AG09309 (cell line): ENCODE measurements at places on chromosomes 12 and 14.

- DNase-seq, result no peak
Observed at GRCh38 chr14:69355154-69355597, 42.9 kb downstream of the ERH start.

- no peak for DNase-seq
Observed at GRCh38 chr12:95538006-95538405, 13.3 kb downstream of the USP44 start.

- no peak for DNase-seq
Observed at GRCh38 chr12:53862831-53863230, 75.8 kb upstream of the HOXC13 start.

DNA sequence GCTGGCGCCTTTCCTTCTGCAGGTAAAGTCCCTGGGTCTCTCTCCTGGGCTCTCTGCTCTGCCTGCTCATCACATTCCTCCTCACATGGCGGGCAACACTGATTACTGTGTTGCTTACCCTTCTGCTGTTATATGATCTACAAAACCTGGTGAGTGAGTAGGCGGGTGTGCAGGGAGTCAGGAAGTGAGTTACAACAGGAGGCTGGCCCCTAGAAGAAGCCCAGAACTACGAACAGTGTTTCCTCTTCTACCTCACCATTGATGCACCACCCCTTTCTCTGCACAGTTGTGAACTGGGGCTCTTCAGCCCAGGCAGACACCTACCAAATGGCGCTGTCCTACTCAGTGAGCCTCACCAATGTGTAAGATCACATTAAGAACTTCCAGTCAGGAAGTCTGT is 4.9 kb upstream of the KLHL33 start:
- no peak for DNase-seq

DNA sequence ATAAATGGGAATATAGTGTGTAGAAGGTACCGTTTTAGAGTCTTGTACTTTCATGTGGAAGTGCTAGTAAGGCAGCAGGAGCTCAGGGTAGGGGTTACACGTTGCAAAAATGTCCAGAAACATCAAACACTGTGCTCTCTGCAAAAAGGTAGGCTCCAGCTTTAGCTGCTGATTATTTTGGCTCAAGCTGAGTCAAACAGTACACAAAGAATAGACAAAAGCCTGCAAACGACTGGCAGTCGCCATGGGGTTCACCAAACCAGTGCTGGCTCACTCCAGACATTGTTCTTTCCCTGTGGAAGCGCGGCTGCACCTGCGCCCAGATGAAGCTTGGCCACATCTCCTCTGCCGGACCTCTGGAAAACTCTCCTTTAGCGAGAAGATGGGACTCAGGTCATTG is 45.3 kb upstream of the NAA30 start:
- DNase-seq, result no peak

- DNase-seq, result peak; percentile 39
Observed at GRCh38 chr12:57340104-57340503, 89.1 kb upstream of the STAC3 start.

DNA sequence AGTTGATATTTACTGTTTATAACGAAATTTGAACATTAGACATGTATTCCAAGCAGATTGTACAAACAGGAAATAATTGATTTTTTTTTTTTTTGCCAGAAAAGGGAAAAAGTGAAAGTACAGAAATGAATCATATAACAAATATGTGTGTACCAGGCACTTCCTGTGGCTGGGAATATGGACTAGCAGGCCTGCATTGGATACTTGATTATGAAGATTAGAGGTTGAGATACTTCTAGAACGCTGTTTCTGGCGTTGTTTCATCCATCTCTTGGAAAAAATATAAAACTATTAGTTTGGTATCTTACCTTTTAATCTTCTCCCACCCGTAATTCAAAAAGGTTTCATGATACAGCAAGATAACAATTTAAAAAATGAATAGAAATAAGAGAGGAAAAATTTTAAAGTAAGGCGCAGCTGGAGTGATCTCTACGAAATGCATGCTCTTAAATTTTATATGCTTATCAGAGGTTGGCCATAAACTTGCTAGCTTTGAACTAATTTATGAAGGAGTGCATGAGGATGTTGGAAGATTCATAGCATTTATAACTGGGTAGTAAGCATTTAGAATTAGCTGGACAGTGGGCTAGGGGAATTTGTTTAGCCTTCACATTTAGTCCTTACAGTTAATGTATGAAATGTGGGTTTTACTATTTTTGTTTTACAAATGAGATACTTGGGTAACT is 90.8 kb downstream of the AEBP2 start:
- no peak for DNase-seq

GRCh38 chr14:90060312-90060964 is 1.4 kb upstream of the KCNK13 start:
- DNase-seq, result no peak

DNA sequence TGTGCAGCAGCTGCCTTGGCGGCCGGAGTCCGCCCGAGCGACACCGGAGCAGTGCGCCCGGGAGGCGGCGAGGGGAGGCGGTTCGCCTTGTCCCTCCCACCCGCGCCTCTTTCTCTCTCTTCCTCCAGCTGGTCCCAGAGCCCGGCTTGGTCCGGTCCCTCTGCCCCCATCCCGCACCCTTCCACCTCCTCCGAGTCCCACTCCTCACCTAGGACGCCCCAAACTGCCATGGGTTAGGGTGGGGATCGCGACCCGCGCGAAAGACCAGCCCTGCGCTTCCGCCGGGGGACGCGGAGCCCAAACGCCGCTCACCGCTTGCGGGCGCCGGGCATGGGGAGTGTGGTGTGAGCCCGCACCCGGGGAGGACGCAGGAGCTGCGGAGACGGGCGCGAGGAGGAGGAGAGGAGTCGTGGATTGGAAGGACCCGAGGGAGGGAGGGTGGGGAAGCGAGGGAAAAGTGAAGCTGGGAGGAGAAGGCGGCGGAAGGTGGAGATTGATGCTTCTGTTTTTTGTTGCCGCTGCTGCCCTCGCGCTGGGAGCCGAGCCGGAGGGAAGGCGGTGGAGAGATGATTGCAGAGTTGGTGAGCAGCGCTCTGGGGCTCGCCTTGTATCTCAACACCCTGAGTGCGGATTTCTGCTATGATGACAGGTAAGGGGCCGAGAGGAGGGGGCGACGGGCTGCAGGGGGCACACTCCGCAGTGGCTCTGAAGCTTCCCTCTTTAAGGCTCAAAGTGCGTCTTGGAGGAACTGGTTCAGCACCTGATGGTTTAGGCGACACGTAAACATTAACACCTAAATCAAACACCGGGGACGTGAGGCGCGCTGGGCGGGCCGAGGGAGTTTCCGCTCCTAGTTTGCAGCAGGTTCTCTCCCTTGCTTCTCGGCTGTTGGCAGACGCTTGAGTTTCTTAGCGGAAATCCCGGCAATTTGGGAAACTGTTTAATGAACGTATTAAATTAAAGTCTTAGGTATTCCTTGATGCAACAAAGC is 610 bp downstream of the TMTC2 start:
- DNase-seq, result no peak

DNA sequence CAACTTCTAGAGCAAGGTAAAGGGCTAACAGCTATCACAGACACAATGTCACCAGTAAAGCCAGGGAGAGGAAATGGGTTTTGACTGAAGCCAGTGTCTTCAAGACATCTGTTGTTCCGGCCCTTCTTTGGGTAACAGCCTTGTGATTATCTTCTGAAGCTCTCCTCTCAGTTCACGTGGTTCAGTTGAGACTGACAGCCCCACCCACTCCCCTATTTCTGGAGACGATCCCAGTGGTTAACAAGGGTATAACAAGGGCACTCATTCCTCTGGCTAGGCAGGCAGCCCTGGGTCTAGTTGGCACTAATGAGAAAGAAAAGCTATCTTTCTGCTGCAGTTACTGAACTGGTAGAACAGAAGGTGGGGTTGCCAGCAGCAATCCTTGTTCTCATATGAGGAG is 6.9 kb downstream of the GNPTAB start:
- DNase-seq, result no peak

DNA sequence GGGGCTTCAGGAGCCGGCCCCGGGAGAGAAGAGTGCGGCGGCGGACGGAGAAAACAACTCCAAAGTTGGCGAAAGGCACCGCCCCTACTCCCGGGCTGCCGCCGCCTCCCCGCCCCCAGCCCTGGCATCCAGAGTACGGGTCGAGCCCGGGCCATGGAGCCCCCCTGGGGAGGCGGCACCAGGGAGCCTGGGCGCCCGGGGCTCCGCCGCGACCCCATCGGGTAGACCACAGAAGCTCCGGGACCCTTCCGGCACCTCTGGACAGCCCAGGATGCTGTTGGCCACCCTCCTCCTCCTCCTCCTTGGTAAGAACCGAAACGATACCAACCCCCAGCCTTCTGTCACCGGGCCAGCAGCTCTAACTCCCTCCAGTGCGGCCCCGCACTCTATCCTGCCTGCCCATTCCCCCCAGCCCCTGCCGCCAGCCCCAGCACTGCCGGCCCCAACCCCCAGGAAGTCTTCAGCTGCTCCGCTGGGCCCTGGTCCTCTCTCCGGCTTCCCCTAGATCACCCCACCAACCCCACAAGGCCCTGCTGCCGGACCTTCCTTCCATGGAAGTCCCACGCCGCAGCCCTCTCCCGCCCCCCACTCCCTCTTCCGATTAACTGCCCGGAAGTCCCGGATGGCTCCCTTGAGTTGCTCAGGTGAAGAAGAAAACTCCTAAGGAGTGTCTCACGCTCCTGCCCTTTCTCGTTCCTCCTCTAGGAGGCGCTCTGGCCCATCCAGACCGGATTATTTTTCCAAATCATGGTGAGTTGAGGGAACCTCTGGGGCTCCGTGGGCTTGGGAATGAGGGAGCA is 693 bp downstream of the LRP10 start:
- DNase-seq, result no peak

DNA sequence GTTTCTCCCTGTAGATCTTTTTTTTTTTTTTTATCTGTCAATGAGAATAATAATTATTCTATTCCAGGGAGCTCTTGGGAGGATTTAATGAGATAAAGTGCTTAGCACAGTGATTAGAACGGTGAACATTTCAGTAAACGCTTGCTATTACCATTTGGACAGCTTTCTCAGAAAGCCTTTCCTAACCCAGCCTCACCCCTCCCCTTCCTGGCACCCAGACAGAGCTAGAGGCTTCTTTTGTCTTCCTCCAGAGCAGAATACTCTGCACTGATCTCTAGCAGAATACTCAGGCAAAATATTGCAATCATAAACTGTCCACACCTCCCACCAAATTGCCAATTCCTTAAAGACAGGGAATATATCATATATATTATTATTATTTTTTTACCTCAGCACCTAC is 66.6 kb downstream of the ERGIC2 start:
- DNase-seq, result no peak

DNA sequence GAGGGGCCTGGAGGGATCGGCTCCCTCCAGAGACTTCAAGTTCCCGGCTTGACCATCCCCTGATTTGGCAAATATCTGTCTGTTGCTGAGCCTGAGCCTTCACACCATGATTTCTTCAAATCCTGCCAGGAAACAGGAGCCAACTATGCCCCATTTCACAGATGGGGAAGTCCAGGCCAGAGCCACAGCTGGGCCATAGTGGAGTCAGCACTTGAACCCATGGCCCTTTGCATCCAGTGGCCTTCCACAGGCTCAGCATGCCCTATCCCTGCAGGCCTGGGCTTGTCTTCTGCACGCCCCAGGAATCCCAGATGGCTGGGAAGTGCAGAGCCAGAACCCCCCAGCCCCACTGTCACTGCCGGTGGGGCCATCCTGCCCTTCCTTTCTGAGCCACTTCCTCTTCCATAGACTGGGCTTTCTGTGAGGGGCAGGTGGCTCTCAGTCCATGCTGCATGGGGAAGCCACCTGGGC is 44.9 kb downstream of the CYP46A1 start:
- no peak for DNase-seq

DNA sequence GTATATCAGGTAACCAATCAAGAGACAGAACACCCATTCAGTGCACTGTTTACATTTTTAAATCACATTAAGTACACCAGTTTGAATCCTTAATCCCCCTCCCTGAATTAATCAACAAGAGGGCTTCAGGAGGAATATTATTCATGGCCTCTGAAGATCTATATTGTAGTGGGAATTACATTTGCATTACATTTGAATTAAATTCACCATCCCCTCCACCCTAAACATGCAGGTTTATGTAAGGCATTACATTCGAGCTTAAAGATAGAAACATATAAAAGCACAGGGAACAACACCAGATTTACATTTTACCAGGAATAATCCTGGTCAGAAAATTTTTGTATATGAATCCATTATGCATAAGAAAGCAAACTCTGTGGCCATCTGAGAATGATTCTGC is 197.8 kb upstream of the KITLG start:
- DNase-seq, result no peak

DNA sequence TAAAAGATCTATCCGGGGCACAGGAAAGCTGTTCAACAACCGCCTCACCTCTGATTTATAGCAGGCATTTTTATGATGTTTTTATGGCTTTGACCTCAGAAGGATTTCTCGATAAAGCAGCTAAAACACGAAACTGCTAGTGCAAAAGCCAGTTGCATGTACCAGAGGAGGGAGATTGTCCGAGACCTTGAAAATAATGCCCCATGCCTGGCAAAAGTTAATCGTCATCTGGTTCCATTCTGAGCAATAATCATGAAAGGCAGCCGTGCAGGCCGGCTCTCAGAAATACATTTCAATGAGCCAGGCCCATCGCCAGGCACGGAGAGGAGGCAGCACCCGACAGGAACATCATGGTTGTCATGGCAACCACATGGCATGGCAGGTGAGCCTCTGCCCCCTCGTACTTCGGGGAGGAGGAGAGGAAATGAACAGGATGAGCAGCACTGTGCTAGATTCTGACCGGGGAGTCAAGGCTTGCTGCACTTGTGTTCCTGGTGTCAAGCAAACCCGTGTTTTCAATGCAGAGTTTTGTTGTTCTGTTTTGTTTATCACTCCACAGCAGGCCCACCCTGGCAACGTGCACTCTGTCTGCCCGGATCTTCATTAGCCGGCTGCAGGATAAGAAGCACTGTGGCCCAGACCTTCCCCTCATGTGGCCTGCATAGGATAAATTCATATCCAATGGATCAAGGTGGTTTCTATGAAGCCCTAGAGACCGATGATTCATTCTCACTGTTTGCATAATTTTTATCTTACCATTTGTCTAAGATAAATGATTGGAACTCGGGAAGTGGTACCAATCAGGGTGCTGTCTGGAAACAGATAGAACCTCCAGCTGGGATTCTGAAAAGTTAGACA is 160.2 kb downstream of the RIMBP2 start:
- DNase-seq, result no peak

- no peak for DNase-seq
Observed at GRCh38 chr12:48556631-48557030, 13.2 kb downstream of the LALBA start.

GRCh38 chr12:24679126-24679525 is 269.8 kb downstream of the BCAT1 start:
- no peak for DNase-seq

DNA sequence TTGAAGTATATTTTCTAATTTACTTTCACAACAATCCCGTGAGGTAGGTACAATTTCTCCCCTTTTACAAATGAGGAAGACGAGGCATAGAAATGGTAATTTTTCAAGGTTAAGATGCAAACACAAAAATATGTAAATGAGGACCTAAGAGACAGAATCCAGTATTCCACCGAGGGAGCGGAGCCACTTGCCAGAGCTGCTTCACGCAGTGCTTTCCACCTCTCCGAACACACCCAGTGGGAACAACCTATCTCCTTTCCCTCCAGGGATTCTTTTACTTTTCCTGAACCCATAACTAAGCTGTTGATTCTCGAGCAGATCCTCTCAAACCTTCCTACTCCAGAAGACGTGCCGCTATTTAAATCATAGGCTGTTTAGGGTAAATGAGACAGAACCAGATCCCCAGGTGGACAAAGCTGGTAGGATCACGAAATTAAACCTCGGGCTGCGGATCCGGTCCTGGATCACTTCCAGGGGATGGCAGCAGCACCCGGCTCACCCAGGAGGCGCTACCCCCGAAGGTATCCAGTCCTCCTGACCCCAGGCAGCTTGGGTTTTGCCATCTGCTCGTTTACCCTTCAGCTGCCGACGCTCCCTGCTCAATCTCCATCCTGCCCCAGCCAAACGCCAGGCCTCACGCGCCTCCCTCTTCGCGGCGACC is 1.5 kb downstream of the DDHD1 start:
- DNase-seq, result no peak

GRCh38 chr14:29548948-29549370 is 378.7 kb downstream of the PRKD1 start:
- DNase-seq, result peak; percentile 49
